ENCODE measurements at places on chromosomes 16 and 17.

DNA sequence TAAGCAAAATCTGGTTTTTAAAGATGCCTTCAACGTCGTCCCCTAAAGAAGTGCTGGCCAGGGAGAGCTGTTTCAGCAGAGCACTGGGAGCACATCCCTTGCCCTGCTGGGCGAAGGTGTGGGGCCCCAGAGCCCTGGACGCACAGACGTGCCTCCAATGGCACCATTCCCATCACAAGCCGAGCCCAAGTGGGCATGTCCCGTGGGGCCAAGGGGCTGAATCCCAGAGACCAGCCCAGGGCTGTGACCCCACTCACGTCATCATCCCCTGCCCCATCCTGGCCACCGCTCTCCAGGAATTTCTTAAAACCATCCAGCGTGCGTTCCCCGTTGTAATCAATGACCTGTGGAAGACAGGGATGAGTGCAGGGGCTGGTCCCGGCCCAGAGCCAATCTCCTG lies 10.0 kb upstream of the PPP1R27 start:
- no peak for DNase-seq

- DNase-seq, result no peak
These were observed 66.8 kb upstream of the GAS7 start for GRCh38 chr17:10265100-10265810.

GRCh38 chr17:21573961-21574610 lies 118.2 kb upstream of the KCNJ18 start:
- DNase-seq, result peak; percentile 65

DNA sequence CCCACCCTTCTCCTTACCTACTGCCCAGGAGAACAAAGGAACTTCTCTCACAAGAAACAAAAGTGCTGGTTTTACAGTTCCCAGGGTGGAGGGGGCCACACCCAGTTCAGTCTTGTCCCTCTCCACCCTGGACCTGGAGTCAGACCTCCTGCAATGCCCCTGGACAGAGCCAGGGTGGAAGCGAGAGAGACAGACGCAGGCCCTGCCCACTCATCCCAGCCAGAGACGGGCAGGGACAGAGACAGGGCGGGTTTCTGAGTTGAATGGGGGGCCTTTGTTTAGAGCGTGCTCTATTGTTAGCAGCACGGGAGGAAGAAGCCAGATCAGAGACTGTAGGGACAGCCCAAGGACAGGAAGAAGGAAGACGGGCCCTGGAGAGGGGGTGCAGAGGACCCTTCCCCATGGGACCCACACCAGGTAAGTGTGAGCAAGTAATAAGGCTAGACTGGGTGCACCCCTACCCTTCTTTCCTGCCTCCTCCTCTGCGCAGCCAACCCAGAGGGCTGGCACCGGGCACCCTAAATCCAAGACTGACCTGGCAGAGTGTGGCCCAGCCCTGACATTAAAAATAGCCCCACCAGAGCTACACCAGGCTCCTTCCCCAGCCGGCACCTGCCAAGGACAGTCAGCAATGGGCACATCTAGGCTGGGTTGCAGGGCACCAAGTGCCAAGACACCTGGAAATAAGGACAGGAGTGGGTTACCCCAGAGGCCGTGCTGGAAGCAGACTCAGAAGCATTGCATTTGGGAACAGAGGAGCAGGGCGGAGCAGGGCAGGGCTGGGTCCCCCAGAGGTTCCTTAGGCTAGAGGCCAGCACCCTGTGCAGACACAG lies 10.9 kb downstream of the JUP start:
- no peak for DNase-seq

DNA sequence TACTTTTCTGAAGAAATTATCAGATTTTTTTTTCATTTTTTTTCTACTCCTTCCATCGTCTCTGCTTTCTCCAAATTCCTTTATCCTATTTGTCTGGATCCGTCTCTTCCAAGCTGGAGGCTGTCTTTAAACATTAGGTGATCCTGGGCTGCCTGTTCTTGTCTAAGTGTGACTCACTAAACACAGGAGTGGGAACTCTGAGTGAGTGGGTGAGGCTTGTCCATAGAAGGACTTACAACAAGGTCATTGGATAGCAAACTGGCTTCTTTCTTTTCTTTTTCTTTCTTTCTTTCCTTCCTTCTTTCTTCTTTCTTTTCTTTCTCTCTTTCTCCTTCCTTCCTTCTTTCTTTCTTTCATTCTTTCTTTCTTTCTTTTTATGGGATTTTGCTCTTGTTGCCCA lies 18.2 kb downstream of the ALOX15 start:
- DNase-seq, result no peak

GRCh38 chr16:30992931-30993816 lies 8.2 kb downstream of the HSD3B7 start:
- no peak for DNase-seq

DNA sequence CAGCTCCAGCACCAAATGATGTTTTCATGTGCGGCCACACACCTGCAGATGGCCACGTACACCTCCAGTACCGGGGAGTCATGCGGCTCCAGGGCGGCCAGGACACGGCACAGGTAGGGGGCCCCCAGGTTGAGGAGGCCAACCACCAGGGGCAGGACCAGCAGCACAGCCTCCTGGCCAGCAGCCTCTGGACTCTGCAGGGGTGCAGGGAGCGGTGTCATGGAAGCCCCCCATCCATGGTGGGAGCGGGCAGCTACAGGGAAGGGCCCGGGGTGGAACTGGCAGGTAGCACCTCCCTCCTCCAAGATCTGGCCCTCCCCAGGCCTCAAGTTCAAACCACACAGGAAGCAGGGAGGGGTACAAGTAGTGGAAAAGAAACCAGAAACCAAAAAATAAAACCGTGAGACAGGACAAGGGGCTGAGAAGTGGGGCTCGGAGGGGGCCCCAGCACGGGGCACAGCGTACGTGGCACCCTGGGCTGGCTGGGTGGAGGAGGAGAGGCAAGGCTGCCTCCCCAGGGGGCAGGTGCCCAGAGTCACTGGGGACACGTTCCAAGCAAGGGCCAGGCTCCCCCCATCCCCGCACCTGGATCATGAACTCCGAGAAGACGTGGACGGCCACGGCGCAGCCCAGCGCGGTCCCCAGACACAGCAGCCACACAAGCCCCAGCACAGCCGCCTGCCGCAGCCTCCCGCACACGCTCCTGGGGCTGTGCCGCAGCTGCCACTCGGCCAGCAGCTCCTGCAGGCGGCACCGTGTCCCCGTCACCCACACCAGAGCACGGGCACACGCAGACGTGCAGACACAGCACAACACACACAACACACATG lies 7.4 kb downstream of the TMC6 start:
- DNase-seq, result no peak

DNA sequence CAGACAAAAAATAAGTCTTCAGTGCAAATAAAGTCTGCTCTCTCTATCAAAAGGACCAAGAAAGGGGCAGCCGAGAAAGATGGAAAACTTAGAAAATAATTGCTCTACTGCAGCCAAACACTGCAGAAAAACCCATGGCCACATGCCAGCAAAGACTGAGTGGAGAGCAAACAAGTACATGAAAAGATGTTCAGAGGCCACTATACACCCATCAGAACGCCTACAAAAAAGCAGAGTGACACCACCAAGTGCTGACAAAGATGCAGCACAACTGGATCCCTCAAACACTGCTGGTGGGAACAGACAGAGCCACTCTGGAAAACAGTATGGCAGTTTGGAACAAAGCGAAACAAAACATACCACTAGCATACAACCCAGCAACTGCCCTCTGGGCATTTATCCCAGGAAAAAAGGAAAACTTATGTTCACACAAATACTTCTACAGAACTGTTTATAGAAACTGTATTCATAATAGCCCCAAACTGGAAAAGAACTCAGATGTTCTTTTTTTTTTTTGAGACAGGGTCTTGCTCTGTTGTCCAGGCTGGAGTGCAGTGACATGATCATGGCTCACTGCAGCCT lies 36.7 kb downstream of the KIAA0753 start:
- DNase-seq, result no peak

DNA sequence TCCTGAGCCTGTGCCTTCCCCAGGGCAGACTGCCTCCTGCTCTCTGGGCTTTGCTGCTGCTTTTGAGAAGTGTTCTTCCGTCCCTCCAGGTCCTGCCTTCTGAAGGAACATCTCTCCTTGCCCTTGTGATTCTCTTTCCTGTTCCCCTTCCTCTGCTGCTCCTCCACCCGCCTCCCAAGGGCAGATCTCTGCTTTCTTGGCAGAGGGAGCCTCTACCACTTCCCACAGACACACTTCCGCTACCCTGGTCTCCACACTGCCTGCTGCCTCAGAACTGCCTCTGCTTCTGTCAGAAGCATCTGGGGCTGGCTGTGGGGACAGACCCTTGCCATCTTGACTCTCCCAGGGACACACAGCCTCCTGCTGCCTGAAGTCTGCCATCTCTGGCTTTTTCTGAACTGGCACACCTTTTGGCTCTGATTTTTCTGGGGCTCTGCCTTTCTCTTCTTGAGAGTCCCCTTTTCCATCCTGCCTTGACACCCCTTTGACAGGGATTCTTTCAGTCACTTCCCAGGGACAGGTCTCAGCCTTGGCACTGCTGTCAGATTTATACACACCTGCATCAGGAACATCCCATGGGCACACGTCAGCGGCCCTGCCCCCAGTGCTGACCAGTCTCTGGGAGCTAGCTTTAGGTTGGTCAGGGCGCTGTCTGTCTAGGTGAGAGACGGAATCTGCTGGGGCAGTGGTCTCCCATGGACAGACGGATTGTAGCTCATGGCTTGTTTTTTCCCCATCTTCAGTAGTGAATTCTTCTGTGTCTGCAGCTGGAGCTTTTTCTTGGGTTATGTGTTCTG lies 16.6 kb downstream of the GPR179 start:
- no peak for DNase-seq

DNA sequence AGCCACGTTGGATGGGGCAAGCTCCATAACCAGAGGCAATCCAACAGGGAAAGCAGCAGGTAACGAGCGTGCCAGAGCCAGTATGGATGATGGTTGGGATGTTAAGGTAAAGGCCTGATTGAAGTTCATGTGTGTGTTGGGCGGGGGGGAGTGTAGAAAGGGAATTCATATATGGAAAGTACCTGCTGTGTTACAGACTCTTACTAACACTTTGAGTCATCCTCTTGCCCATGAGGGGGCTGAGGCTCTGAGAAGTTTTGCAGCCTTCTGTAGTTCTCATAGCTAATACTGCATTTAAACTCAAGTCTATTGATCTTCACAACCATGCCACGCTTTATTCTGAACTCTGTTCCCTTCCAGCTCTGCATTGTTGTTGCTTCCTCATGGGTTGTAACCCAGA lies 28.5 kb downstream of the SYCE1L start:
- DNase-seq, result no peak

- DNase-seq, result no peak
These were observed 417.2 kb upstream of the XYLT1 start for GRCh38 chr16:17887963-17888362.

GRCh38 chr16:84643674-84644073 lies 4.6 kb upstream of the KLHL36 start:
- no peak for DNase-seq

DNA sequence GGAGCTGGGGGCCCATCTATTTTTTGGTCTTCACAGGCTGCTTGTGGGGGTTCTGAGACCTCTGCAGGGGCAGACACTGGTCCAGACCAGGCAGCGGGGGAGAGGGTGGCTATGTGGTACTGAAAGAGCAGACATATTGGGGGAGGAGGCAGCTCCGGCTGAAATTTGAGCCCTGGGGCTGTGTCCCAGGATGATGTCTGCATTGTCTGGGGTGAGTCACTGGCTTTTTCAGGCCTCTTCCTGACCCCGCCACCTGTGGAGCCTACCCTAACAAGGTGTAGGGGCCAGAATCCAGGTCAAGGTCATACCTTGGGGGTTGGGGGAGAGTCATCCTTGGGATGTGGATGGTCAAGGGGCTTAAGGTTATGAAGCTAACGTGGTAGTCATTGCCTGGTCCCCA lies 2.4 kb downstream of the CORO6 start:
- peak; percentile 85 for DNase-seq

DNA sequence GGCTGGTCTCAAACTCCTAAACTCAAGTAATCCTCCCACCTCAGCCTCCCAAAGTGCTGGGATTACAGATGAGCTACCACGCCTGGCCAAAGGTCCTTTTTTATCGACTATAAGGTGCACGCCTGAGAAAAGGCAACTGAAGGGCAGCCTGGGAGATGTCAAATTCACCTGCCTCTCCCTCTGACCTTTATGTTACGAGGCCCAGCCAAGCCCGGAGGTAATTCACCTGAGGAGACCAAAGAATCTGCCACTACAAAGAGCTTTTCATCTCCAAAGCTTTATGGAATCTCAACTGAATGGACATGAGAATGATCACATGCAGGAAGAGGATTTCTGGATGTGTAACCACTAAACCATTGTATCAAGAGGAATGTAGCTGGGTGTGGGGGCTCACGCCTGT lies 37.2 kb downstream of the LYRM1 start:
- DNase-seq, result no peak

- DNase-seq, result peak; percentile 76
These were observed 3.8 kb upstream of the TAC4 start for GRCh38 chr17:49851387-49852291.
